Lower leg skin (tissue), 4 donors: ENCODE measurements at places on chromosomes 7 and 10. TPM values are rescaled to one million over a fixed set of nuclear protein-coding genes. Genes with fewer than 3 reads are reported as not detected.

Gene SEC31B
- 4.6 TPM for total RNA-seq

Gene ADGRA1
- not detected for total RNA-seq

Gene TYW1B
- 5.3 TPM for total RNA-seq

Gene IKZF5
- total RNA-seq, result 8.7 TPM

Gene ARMC10
- 36.2 TPM for total RNA-seq

Gene PGAM2
- total RNA-seq, result 0.75 TPM

- no peak for DNase-seq
These were observed 13.9 kb downstream of the HNRNPA2B1 start for GRCh38 chr7:26186364-26187311.

GRCh38 chr7:157628456-157628855, 291.7 kb downstream of the DNAJB6 start:
- DNase-seq, result no peak

DNA sequence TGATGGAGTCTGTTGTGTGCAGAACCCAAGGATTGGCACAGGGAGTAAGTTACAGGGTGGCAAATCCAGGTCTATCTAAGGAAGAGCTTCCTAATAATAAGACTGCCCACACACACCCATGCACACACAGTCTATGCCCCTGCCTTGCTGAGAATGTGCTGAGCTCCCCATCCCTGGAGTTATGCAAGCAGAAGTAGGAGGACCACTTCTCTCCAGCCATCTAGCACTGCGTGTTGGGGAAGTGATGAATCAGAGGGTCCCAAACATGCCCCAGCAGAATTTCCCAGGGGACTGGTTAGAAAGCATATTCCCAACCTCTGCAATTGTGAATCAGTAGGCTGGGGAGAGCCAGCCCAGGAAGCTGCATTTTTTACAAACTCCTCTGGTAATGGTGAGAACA, 117.2 kb downstream of the CDH23 start:
- no peak for DNase-seq

DNA sequence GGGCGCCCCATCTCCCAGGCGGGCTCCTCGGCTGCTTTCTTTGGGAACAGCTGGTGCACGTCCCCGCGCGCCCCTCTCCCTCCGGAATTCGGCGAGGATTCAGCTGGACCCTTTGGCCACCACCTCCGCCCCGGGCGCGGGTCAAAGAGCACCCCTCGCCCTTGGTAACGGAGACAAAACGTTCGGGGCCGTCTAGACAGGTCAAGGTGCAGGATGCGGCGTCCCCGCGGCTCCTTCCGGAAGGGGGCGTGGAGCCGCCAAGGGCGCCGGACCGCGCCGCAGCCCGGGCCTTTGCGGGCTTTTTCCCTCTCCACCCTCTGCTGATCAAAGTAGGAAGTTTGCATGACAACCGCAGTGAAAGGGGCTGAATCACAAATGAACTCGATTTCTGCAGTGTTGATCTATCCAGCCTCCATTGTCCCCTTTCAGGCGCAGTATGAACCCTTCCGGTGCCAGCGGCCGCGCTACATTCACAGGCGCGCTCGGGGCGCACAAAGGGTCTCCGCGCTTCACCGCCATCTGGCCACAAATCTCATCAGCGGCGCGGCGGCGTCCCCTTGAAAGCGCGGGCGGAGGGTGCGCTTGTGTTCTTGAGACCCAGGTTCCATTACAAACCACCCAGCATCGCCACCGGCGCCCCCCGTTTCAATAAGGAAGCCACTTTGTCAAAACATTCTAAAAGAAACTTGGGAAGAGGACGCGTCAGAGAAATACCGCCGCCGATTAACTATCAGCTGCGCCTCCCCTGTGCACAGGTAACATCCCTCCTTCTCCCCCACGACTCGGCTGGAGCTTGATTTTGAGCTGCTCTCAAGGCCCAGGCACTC, 36.4 kb downstream of the CNPY1 start:
- peak; percentile 79 for DNase-seq

DNA sequence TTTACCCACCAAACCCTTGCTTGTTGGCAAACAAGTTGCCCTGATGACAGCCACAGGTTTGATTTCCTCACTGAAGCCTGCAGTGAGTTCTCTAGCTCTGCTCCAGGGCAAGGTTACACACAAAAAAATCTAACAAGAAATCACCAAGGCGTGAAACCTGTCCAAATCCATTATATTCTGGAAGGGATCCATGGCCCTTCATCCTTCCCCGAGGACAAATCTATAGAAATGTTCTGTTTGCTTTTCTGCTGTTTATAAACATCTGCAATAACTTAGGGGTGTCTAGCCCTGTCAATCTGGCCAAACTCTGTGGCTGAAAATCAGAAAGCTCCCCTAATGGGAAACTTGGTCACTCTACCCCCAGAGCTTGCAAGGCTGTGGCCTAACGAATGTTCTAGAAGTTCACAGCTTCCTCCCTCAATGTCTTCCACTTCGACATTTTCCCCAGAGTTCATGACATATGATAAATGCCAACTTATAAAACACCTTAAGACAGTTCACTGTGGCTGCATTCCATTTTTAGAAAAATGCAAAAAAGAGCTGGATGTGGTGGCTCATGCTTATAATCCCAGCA, 164.5 kb downstream of the PRPF18 start:
- peak; percentile 40 for DNase-seq

GRCh38 chr10:113381981-113382509, 170.8 kb upstream of the HABP2 start:
- DNase-seq, result no peak

GRCh38 chr7:38512704-38513103, 118.5 kb downstream of the AMPH start:
- DNase-seq, result no peak

GRCh38 chr7:93592588-93593266, 18.2 kb upstream of the CALCR start:
- no peak for DNase-seq

DNA sequence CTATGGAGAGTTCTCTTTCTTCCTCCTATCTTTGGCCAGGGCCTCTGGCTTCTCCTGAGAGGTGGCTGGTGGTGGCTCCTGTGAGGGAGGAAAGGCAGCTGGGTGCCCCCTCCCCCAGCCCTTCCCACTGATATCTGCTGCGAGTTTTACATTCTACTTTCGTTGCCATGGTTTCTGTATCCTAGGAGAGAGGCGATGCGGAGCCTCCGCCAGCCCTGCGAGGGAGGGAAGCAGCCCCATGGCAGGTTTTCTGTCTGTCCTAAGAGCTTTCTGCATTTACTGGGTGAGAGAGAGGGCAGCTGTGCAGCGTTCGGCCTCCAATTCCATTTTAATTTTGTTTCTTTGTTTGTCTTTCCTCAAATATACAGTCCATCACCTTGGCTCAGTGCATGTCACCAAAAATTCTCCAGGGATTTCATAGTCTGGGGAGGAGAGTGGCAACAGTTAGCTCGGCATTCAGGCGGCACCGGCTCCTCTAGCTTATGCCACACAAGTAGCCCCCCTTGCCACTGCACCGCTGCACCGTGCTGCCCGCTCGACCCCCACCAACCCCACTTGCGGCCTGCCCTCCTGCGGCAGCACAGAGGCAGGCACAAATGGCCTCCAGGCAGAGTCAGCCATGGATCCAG, 20.4 kb downstream of the DNAJB12 start:
- no peak for DNase-seq

DNA sequence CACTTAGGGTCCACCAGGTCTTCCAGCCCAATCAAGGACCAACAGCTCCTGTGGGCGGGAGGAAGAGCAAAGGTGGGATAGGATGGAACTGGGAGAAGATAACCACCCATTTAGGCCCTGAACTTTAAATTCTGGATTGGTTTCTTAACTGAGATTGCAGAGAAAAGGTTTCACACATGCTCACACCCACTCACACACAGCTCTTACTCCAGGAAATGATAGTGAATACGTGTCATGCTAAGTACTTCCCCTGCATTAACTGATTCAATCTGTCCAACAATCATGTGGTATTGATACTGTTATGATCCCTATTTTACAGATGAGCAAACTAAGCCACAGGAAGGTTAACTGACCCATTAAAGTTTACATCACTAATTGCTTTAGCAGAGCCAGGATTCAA, 4.6 kb upstream of the CYP3A4 start:
- DNase-seq, result no peak

DNA sequence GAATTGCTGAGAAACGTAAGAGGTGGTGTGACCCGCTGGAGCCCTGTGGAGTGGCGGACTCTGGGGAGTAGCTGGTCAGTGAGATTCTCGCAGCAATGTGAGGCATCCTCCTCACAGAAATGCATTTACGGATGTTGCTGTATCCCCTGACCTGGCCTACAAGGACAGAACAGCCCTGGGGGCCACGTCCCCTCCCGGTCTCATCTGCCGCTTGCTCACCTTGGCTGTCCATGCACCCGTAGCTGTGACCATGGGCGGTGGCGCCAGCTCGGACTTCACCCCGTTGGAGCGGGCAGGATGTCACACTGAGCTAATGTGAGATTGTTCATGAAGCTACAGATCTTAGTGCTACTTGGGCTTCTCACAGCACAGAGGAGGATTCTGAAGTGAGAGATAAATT, 193.8 kb downstream of the EBF3 start:
- no peak for DNase-seq

DNA sequence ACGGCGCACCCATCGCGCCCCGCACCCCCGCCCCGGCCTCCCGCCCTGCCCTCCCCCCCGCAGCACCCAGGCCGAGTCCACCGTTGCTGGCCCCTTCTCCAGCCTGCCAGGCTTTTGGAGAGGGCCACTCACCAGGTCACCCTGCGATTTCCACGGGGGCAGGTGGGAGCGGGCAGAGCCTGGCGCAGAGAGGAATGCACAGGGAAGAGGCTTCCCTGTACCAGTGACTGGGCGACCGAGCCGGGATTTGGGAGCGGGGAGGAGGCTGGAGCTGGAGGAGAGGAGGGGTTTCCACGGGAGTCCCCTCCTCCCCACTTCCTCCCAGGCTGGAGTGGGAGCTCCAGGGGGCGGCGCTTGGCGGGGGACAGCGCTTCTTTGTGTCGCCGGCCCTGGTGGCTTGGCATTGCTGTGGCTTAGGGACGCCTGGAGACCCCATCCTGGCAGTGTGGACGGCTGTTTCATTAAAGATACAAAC, 19.3 kb downstream of the TCAF1 start:
- peak; percentile 91 for DNase-seq

GRCh38 chr10:97721871-97722780, 8.6 kb downstream of the MARVELD1 start:
- DNase-seq, result no peak

- DNase-seq, result no peak
These were observed 96.9 kb downstream of the HIPK2 start for GRCh38 chr7:139680676-139681462.

GRCh38 chr10:49338604-49339003, 39.6 kb downstream of the C10orf71 start:
- no peak for DNase-seq

- DNase-seq, result no peak
These were observed 32.9 kb downstream of the ZCCHC24 start for GRCh38 chr10:79412516-79412915.

DNA sequence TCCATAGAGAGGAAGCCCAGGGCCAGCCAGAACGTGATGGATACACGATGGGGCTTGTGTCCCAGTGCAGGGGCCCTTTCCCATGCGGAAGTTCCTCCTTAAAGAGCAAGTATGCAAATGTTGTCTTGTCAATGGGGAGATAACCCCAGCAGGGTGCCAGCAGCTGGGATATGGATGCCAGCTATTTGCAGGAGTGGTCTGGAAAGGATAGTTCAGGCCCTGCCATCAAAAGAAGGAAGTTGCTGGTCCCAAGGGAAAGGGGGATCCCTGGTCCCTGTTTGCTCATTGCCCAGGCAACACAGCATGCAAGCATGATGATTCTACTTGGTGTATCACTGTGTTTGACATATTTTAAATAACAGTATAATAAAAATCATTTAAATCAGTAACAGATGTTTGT, 73.1 kb upstream of the HECW1 start:
- no peak for DNase-seq

DNA sequence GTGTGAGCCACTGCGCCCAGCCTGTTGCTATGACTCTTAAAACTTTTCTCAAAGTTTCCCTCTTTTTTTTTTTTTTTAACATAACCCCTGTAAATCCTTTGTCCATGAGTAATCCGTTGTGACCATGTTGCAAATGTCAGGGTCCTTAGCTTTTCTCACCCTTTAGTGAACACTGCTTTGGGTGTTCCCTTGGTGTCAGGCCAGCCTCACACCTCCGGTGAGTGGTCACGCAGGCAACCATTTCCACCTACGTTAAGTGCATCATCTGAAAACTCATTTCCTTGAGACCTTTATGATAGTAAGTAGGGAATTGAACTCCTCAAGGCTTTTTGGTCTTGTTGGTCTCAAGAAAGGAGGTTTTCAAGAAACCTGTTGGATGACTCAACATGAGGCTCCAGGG, 41.3 kb upstream of the OPN4 start:
- no peak for DNase-seq

GRCh38 chr7:72080341-72080766, 331.8 kb downstream of the CALN1 start:
- no peak for DNase-seq

DNA sequence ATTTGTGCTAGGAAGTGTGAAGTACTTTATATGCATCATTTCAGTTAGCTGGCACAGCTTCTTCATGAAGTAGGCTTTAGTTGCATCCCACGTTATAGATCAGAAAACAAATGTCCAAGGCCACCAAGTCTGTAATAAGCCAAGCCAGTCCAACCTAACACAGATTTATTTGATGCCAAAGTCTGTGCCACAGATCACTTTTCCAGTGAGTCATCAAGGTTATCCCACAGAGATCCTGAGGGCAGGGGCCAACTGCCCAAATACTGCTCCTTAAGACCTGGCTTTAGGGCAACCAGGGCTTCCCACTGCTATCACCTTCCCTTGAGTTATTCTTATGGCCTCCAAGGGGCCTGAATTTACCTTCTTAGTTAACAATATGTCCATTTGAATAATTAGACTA, 1340.4 kb downstream of the XPNPEP1 start:
- DNase-seq, result no peak

DNA sequence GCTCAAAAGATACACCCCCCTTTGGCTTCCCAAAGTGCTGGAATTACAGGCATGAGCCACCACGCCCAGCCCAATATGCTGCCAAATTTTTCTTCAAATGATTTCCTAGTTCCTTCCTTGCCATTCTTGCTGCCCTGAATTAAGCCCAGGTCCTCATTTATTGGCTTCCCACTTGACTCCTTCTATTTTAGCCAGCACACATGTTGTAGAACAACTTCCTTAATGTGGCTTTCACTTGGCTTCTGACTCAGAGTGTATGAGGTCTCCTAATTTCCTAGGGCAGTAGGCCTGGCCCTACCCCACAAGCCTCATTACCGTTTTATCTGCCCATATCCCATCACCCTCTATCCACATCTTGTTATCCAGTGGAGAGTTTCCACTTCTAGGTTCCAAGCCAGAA, 21.8 kb upstream of the HIPK2 start:
- DNase-seq, result no peak

GRCh38 chr10:73357166-73357565, 1.5 kb downstream of the CFAP70 start:
- no peak for DNase-seq
